ENCODE measurements at places on chromosomes 3 and 15.

DNA sequence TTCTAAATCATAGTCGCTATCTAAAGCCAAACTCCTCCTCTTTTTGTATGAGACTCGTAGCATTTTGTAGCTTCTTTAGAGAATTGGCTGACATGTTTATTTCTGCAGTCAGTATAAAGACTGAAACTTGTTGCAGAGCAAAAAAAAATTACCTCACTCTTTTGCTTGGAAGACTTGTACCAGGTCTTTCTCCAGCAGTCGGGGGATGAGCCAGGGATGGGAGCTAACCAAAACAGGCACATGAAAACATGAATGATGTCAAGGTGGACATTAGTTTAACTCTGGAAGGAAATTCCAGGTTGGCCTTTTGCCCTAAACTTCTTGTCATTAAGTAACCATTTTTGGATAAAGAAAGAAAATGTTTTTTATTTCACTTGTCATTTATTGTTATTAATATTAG lies 47.0 kb upstream of the SCAANT1 start:
- DNase-seq, result no peak

DNA sequence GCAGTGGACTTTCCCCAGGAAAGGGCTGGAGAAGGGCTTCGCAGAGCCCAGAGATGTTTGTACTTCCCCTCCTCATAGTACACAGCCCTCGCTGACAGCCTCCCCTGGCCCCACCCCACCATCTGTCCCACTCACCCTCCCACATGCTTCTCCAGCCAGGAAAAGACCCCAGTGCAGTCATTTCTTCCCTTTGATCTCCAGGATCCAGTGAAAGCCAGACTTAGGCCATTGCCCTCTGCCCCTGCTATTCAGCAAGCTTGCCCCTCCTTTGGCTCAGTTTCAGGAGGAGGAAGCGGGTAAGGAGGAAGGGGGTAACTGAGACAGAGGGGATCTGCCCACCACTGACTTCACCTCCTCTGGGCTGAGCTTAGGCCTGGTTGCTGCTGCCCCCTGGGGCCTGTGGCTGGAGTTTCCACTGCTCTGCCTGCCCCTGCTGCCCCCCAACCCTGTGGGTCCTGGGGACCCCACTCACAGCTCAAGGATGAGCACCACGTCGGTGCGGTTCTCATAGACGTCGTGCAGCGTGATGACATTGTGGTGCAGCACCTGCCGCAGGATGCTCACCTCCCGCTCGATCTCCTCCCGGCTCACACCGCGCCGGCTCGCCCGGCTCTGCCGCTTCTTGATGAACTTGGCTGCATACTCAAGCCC lies 63.1 kb downstream of the DAPK2 start:
- DNase-seq, result peak; percentile 7

DNA sequence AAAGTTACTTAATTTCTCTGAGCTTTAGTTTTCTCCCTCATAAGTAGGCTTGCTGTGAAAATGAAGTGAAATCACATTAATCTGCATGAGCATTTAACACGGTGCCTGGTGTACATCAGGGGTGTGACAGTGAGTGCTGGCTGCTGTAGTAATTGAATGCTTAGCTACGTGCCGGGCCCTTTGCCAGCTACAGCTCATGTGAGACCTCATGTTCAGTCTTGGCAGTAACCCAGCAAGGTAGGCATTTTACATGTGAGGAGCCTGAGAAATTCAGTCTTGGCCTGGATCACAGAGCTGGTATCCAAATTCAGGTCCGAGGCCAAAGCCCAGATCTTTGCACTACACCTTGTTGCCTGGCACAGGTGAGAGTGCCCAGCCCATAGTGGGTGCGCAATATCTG lies 9.1 kb downstream of the GHRL start:
- DNase-seq, result no peak

GRCh38 chr3:29513236-29513635 lies 232.4 kb downstream of the RBMS3 start:
- DNase-seq, result no peak

DNA sequence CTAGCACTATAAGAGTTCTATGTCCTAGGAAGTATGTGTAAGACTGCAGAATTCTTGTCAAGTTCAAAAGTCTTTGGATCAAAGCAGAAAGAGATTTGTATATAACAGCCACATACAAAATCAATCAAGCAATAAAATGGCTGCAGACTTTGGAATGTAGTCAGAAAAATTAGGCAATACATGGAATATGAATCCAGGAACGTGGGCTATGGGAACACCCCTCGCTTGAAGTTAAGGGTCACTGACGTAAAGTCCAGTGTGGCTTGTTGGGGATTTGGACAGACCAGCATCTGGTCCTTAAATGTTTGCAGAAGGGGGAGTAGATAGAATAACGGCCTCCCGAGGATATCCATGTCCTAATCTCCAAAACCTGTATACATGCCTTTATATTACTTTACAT lies 178.6 kb downstream of the ADAMTS9 start:
- DNase-seq, result no peak

GRCh38 chr3:22244761-22245521 lies 493.9 kb upstream of the ZNF385D start:
- no peak for DNase-seq

DNA sequence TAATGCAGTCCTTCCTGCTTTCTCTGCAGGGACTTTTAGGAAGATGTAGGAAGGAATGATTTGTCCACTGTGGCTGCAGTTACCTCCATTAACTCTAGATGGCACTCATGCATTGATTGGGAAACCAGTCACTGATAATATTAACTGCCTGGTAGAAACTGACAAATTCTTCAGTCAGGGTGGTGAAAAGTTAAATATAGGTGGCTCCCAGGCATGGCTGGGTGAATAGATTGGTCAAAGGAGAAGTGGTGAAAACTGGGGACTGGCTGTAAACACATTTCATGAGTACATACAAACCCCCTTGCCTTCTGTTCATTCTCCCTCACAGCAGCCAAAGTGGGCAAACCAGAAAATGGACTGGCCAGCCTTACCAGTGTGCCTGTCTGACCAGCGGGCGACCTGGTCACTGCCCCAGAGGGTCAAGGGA lies 333.4 kb downstream of the THSD4 start:
- peak; percentile 53 for DNase-seq

DNA sequence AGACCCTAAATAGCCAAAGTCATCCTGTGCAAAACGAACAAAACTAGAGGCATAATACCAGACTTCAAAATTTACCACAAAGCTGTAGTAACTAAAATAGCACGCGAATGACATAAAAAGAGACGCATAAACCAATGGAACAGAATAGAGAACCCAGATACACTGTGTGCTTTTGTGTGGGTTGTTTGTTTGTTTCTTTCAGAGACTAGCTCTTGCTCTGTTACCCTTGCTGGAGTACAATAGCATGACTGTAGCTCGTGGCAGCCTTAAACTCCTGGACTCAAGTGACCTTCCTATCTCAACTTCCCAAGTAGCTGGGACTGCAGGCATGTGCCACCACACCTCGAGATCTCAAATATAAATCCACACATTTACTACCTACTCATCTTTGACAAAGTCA lies 1314.6 kb upstream of the GBE1 start:
- no peak for DNase-seq

- DNase-seq, result no peak
These were observed 1.9 kb upstream of the MEX3B start for GRCh38 chr15:82047453-82048400.

- DNase-seq, result no peak
These were observed 691.2 kb downstream of the TBL1XR1 start for GRCh38 chr3:176505878-176506621.

GRCh38 chr15:80060356-80061006 lies 1.0 kb downstream of the ZFAND6 start:
- DNase-seq, result peak; percentile 62

DNA sequence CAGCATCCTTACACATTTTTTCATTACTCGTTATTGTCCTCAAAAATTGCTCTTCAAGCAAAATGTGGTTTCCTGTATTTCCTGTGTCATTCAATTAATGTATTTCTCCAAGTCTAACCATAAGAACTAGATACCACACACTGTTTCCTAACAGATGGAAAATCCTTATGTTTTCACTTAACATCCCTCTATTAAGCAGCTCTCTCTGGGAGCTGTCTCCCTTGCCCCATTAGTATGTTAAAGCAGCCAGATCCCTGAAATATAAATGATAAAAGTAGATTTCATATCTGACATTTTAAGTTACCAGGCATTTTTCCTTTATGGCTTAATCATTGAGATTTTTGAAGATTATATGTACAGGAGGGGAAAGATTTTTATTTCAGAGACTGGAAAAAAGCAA lies 15.9 kb downstream of the PFN2 start:
- DNase-seq, result no peak

DNA sequence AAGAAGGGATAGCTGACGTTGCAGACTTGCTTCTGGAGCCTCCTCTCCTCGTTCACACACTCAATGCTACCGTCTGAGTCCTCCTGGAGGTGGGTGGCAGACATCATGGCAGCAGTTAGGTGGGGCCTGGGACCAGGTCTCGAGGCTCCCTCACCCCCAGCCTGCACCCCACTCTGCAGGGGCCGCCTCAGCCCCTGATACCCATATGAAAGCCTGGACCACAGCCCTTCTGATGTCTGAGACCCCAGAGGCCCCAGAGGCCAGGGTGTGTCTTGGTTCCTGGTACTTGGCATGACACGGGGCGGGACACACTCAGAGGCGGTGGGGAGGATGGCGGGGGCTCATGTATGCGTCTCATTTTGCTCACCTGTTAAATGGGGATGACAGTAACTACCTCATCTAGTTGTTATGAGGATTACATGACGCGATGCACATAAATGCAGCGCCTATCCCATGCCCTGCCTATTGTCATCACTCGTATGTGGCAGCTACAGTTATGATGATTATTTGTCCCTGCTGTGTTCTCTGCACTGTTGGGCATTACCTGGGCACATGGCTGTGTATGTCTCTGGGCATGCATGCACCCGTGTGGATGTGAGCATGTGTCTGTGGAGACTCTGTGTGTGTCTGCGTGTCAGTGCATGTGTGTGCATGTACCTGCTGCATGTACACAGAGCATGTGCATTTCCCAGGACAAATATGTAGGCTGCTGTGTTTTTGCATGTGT lies 39.9 kb downstream of the FEM1B start:
- no peak for DNase-seq

DNA sequence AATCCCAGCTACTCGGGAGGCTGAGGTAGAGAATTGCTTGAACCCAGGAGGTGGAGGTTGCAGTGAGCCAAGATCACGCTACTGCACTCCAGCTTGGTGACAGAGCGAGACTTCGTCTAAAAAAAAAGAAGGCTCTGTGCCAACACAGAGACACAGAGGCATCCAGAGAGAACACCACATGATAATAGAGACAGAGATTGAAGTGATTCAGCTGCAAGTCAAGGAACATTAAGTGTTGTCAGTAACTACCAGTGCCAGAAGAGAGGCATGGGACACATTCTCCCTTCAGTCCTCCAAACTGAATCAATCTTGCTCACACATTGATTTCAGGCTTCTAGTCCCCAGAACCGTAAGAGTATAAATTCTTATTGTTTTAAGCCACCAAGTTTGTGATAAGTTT lies 97.5 kb downstream of the GOLIM4 start:
- no peak for DNase-seq

DNA sequence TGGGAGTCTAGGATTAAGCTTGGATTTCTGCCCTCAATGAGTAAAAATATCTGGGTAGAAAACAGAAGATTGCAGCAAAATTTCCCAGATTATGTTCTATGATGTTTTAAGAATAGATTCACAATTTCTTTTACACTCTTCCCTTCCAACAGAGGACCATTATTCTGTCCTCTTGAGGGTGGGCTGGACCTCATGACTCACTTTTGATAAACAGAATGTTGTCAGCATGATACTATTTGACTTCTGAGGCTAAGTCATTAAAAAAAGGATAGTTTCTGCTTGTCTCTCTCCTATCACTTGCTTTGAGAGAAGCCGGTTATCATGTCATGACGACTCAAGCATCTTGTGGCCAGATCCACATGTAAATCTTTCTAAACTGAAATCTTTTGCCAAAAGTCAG lies 396.2 kb upstream of the CDIN1 start:
- DNase-seq, result no peak
